ENCODE measurements at places on chromosomes 1 and 21.

- no peak for DNase-seq
Measured at GRCh38 chr21:41740604-41741252, 26.1 kb downstream of the RIPK4 start.

DNA sequence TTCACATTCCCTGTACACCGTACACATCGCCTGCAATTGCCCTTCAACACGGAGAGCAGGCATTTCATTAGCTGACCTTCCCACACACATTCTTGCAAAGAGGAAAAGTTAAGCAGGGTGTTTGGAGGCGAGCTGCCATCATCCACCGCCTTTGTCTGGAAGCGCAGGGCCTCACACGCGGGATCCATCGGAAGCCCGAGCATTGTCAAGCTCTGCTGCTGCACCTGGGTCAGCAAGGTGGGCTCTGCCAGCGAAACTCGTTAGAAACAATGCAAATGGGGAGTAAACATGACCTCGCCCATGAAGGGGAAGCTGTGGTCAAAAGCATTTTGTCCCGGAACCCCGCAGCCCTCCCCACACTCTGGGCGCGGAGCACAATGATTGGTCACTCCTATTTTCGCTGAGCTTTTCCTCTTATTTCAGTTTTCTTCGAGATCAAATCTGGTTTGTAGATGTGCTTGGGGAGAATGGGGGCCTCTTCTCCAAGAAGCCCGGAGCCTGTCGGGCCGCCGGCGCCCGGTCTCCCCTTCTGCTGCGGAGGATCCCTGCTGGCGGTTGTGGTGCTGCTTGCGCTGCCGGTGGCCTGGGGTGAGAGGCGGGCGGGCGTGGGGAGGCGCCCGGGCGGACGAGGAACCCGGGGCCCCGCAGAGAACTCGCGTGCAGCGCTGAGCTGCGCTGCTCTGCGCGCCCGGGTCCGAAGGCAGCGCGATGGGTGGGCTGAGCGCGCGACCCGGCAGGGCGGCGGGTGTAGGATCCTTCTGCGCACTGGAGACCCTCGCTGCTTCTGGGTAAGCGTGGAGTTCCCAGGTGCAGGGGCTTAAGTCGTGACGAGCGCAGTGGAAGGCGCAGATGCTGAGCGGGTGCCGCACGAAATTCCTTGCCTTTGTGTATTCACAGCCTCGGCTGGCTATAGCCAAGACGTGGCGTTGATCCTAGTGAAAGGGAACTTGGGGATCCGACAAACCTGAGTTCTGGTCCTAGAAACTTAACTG, at the start of gene CR1:
Gene CR1, plus strand, starts transcription at position 357 of the 992 bp plus-strand sequence. Its CDS starts 111 bp downstream, at position 468.
- DNase-seq, result peak; percentile 63

DNA sequence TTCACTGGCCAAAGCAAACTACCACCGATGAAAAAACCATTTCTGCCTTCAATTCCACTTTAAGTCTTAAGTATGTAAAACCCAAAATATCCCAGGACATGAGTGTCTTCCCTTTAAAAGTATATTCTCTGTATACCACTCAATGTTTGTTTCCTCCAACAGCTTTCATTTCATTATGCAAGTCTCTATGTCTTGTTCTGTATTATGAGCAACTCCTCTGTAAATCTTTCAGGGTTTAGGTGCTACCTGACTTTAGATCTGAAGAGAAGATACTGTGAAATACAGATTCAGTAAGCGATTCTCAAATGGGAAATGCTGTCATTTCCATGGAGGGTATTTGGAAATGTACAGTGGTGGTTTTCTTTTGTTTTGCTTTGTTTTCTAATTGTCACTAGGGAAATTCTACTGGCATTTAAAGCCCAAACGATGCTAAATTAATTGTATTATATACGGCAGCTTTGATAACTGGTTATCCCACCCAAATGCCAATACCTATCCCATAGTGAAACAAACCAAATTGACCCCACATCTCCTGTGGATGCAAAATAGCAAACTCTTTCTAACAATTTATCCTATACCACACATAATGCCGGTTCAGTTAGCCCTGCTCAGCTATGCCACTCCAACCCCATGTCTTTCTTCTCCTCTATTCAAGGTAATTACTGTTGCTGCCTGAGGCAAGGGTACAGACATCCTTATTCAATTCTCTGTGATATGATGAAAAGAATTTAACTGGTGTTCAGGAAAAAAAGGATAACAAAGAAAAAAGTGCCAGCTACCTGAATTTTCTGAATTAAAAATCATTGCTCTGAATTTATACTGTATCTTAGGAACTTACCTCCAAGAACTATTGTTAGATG, 182.8 kb downstream of the EIF4G3 start:
- no peak for DNase-seq

DNA sequence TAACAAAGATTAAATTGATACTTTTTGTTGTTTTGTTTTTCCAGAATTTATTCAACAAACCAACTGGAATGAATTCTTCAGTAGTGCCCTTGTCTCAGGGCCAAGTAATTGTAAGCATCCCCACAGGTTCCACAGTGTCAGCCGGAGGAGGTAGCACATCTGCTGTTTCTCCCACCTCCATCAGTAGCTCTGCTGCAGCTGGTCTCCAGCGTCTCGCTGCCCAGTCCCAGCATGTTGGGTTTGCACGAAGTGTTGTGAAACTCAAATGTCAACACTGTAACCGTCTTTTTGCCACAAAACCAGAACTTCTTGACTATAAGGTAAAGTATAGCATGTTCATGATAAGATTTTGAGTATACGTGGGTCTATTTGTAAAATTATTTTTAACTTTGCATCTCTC, 118.5 kb downstream of the ZMYM4 start:
- no peak for DNase-seq

DNA sequence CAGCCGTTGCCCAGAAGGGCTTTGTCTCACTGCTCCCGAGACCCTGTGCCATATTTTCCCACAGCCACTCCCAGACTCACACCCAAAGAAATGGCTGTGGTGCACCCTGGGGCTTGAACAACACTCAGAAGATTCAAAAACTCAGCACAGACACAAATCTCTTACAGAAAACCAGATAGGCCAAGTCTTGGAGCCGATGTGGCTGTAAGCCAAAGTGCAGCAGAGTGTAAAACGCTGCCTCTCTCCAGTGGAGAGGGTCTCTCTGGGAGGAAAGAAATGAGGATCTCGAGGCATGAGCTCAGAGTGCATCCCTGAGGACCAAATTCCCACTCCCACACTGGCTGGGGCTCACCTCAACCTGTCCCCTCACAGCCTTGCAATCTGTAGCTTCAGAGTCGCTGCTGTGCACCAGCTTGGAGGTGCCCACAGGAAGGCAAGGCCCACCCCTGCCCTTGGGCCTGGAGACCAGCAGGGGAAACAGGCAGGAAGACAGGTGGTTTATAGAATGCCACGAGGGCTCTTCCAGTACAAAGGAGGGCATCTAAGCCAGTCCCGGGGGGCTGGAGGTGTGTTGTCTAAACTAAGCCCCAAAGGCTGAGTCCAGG, 171.3 kb upstream of the AJAP1 start:
- no peak for DNase-seq

GRCh38 chr1:154859786-154860155, 10.3 kb downstream of the KCNN3 start:
- DNase-seq, result no peak

DNA sequence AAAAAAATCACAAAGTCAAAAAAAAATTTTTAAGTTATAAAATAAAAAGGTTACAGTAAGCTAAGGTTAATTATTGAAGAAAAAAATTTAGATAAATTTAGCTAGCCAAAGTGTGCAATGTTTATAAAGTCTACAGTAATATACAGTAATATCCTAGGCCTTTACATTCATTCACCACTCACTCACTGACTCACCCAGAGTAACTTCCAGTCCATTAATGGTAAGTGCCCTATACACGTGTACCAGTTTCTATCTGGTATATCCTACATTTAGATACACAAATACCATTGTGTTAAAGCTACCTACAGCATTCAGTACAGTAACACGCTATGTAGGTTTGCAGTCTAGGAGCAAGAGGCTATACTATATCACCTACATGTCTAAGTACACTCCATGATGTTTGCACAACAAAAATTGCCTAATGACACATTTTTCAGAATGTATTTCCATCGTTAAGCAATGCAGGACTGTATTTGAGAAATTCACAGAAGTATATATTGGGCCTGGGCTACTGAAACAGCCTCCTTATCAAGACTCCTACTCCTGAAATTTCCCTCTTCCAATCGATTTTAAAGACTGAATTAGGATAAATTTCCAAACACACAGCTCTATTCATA, 155.1 kb downstream of the COP1 start:
- DNase-seq, result no peak

DNA sequence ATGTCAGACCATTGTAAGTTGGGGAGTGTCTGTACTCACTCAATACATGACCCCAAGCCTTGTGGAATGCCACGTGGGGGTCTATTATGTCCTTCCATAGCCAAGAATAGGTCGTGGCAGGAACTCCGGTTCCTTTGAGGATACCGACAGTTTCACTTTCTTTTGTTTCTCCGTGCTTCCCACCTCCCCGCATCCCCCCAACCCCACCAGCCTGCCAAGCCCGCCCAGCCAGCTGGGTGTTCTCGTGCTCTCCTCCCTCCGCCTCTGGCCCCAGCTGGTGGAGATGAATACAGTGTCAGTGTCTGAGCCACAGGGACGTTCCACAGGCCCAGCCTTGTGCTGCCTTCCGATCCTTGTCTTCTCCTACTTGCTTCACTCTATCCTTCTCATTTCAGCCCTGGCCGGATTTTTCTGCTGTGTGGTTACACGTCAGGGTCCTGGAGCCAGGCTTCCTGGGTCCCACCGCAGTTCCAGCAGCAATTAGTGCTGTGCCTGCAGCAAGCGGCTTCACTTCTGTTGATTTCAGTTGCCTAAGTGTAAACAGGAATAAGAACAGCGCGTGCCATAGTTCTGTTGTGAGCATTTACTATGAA, 4.1 kb upstream of the AGTRAP start:
- DNase-seq, result peak; percentile 35

DNA sequence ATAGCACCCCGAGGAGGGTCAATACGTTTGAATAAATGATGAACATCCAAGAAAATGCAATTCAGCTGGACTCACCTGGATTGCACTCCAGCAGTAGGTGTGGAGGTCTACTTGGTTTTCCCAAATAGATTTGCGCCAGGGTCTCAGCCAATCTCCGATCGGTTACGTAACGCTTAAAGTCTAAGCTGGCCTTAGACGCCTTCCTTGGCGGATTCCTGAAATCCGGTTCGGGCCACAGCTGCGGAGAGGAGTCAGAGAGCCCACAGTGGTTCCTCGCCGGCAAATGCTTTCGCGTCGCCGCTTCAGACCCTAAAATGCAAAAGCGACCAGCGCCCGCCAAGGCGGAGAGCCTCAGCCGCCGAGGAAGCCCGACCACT, 322 bp downstream of the TFB2M start:
- no peak for DNase-seq

- DNase-seq, result no peak
Measured at GRCh38 chr1:181817091-181817490, 244.4 kb downstream of the ZNF648 start.

DNA sequence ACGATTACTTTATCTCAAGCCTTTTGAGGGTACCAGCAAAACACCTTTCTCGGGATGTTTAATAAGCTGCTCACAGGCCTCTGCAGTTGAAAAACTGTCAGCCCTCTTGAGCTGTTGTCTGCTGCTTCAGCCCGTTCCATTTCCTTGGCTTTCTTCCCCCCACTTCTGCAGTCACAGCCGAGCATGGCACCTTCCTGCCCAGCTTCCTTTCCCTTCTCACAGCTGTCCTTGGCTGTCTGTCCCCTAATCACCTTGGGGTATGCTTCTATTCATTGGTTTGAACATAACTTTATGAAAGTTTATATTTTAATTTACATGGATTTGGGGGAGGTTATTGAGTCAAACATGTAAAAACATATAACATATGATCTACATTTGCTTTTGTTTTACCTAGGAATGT, 6.9 kb upstream of the PROX1 start:
- DNase-seq, result no peak

DNA sequence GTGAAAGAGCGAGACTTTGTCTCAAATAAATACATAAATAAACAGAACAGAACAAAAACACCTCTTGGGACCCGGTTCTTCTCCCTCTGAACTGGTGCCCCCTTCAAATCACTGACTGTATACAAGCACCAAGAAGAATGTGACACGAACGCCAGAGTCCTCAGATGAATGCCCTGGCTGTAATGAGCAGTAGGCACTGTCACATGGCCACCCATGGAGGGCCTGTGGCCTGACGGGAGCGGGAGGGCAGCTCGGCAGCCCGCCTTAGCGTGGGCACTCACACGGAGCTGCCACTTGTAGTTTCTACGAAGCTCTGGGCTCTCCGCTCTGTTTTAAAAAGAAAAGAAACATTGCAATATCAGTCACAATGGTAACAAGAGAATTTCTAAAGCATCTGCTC, 146.0 kb downstream of the PEX14 start:
- peak; percentile 22 for DNase-seq

Data from Peyer's patch (tissue), 4 donors.